CD4-positive, alpha-beta T cell treated with Interleukin-6 for 4 hours (primary cell): ENCODE measurements at places on chromosomes 1 and 21.

- DNase-seq, result peak; percentile 50
Measured at GRCh38 chr1:183633676-183634343, 1.8 kb downstream of the ARPC5 start.

- no peak for DNase-seq
Measured at GRCh38 chr1:29424266-29424665, 187.9 kb downstream of the PTPRU start.

DNA sequence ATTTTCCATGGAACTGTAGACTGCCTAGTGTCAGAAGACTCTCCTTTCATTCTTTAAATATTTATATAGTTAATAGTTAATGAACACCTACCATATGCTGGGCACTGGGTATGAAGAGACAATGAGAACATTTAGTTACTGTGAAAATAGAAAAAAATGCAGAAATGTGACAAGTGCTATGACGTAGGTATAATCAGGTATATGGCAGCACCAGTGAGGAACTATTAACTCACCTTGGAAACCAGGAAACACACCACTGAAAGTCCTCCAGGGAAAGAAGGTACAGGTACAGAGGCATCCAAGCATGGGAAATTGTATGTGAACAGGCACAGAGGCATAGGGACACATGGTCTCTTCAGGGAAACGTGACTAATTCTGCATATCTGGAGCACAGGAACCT lies 42.3 kb downstream of the DPT start:
- DNase-seq, result no peak

DNA sequence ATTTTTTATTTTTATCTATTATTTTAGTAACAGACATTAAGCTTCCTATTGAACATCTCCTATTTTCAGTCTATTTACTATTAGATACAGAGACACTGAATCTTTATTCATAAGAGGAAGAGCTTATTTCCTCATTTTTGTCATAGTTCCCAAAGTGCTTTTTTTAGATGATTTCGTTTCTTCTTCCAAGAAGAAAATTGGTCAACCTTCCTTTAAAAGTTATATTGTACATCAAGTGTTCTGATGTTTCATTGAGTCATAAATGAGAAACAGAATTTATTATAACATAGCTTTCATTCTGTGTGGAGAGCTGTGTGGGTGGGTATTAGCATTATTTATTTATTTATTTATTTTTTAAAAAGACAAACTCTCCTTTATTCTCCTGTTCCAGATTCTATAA lies 50.6 kb upstream of the BACH1 start:
- no peak for DNase-seq

- DNase-seq, result no peak
Measured at GRCh38 chr1:90475631-90476030, 241.5 kb downstream of the BARHL2 start.

DNA sequence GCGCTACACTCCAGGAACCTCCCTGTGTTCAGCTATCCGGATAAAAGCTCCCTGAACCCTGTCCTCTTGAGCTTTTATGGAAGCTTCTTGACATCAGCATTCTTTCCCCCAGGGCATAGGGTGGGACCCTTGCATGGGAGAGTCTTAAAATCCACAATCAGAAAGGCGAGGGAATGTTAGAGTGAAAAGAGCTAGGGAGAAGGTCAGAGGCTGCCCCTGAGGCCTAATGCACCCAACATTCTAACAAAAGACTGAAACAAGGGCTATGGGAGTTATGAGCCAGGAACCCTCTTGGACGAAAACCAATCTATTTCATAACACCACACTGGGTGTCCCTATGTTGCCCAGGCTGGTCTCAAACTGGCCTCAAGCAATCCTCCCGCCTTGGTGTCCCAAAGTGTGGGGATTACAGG lies 36.7 kb downstream of the NEK2 start:
- DNase-seq, result no peak
